ENCODE measurements at places on chromosomes 2 and 18.

- no peak for DNase-seq
Observed at GRCh38 chr18:1487457-1487856, 582.8 kb downstream of the ADCYAP1 start.

- DNase-seq: no peak
Observed at GRCh38 chr18:27921392-27921791, 255.5 kb downstream of the CDH2 start.

GRCh38 chr2:23595021-23595420, 210.0 kb downstream of the KLHL29 start:
- DNase-seq: no peak

DNA sequence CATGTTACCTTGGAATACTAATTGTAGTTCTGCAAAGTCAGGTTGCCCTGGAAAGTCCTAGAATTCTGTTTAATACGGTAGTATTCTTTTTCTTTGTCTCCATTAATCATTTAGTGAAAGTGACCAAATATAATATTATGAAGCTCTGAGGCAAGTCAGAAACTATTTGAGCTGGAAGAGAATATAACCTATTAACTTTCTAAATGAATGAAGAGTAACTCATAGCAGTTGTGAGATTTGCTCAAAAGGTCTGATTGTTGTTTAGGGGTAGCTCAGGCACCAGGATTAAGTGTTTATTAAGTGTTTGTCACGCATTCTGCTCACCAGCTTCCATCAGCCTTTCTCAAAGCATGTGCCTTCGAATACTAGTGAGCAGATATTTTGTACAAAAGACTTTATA, 46.7 kb upstream of the SERPINE2 start:
- no peak for DNase-seq

GRCh38 chr18:70376914-70377258, 88.0 kb downstream of the SOCS6 start:
- DNase-seq: no peak

DNA sequence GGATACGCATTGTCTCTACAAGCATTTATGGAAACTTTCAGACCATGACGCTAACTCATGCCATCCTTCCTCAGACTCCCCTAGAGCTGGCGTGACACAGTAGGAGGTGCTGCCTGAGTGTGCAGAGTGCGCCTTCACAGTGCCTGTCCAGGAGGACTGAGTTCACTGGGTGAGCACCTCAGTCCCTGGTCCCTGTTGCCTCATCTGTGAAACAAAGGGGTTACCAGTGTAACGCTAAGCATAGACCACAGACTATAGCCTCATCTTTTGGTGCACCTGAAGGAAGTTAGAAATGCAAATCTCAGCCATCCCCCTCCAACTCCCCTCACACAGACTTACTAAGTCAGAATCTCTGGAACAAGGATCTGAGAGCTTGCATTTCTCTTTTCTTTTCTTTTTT, 142.8 kb downstream of the TMEM17 start:
- DNase-seq: no peak

DNA sequence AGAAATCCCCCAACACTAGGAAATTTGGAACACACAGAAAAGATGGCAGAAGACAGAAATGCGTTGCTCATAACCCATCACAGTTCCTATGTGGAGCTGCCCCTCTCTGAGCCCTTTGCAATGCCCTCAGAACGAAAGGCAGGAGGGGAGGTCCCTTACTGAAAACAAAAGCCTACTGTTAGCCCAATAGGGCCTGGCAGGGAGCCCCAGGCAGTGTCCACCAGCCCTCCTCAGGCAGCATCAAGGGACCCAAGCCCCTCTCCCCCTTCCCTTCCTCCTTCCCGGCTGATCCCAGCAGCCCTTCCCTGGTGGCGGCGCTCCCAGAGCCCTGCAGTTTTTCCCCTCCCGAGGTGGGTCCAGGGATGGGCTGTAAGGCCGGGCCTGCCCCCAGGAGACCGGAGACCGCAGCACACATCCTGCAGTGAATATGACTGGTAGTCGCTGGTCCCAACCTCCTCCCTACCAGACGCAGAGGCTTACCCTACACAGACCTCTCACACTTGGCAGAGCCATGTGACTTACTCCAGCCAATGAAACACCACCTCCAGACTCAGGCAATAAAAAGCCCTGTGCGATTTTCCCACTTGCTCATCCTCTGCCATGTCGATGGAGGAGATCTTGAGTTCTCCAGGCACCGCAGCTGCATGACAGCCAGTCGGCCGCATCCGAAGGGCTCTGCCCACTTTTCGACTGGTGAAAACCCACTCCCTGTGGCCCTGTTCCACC, 19.4 kb upstream of the DUSP2 start:
- no peak for DNase-seq

DNA sequence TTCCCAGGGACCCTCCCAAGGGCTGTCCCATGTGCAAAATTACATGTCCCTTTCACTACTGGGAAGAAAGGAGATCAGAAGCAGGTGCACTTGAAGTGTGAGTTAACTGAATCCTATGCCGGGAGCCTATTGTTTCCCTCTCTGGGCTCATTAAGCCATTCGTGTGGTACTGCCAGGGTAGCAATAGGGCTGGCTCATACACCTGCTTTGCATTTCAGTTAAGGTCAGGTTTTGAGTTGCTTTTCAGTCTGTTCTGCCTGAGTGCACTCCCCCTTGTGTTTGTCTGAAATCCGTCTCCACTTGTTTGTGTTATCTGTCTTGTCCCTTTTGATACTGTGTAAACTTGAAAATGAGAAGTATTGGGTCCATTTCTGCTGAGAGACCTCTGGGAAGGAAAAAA, 1232.6 kb upstream of the NRXN1 start:
- no peak for DNase-seq

- DNase-seq: no peak
Observed at GRCh38 chr2:233093166-233093448, 33.0 kb downstream of the INPP5D start.

DNA sequence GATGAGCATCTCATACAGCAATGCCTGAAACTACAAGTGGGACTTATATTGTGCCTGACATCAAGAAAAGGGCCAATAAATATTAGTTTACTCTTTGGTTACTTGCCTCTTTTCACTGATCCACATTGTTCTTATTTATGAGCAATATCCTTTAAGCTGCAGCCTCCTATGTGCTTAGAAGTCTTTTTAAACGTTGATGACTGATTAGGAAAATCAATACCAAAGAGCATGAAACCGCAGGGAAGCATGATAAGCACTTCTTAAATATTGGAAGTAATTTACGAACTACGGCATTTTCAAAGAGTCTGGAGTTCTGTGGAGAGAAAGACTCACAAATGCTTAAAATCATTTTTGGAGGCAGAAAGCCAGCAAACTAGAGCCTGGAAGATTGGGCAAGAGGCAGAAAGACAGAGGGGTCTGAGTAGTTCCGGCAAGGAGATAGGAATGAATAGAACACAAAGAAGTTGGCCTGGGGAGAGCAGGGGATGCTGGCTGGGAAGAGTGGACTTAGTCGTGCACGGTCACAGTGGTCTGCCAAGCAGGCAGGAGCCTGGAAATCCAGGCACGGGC, 122.6 kb upstream of the NOSTRIN start:
- no peak for DNase-seq

DNA sequence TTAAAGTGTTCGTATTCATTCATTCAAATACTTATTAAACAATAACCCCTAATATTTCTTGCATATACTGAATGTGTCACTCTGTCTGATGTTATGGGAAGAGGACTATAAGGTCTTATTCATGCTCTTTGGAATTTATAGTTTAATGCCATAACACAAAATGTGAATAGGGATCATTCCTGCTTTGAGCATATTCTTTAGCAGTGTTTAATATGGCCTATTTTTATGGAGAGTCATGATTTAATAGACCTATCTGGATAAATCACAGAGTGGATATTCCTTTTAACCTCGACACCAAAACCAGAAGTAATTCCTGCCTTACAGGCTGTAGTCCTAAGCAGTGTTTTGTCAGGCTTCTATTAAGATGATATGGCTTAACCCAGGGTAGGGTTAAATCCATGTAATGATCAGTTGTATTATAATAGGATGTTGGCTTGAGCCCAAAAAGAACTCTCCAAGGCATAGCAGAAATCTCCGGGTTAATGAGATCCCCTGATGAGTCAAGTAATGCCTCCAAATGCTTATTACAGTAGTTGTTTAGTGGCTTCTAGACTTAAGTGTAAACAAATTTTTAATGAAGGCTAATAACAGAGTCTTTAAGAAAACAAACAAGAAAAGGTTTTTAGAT, 54.3 kb downstream of the GULP1 start:
- no peak for DNase-seq

DNA sequence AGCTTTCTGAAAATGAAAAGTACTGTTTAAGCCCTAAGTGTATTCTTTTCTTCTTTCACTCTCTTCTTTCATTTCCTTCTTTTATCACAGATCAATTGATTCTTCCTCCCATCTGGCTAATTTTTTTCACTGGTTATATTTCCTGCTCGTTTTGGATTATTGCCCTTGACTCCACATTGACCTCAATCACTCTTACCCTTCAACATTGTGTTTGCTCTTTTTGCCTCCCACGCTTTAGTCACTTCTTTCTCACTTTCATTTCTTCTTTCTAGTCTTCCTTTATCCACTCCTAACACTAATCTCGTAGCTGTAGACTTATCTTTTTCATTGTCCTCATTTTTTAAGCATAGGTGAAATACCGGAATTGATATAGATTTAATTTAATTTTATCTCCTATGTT, 320.3 kb upstream of the VRK2 start:
- DNase-seq: no peak

DNA sequence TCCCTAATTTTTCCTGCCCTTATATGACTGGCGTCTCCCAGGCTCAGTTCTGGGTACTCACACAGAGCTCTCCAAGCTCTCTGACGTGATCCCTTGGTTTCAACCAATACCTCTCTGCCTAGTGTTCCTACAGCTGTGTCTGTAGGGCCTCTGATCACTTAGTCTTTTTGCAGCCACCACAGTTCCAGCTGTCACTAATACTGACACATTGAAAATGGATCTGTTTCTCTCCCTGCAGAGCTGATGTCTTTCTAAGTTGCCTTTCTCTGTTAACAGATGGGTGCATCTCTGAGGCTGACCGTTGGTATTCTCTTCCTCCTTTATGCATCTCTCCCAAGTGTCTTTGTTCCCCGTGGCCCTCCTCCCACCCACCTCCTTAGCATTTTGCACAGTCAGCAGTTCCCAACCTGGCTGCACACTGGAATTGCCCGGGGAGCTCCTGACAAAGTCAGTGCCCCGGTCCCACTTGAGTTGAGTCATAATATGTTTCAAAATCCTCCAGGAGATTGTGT, 62.5 kb downstream of the CERS6 start:
- DNase-seq: no peak

GRCh38 chr2:231326404-231326803, 69.1 kb upstream of the B3GNT7 start:
- DNase-seq: no peak

DNA sequence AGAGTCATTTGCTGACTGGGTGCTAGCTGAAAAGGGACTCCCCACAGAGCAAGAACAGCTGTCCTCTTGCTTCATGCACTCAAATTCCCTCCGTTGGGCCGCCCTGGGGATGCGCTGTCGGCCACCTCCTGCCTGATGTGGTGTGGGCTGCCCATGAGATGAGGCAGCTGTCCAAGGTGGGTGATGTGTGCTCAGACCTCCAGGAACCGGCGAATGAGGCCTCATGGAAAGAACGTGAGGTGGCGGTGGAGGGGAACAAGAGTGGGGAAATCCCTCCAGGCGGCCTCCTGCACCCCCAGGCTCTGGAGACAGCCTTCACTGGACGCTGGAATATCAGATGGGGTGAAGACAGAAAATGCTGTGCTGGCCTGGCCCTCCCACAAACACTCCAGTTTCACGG, 79.8 kb downstream of the LONRF2 start:
- DNase-seq: no peak

- no peak for DNase-seq
Observed at GRCh38 chr2:187051350-187051749, 202.4 kb upstream of the ZSWIM2 start.

DNA sequence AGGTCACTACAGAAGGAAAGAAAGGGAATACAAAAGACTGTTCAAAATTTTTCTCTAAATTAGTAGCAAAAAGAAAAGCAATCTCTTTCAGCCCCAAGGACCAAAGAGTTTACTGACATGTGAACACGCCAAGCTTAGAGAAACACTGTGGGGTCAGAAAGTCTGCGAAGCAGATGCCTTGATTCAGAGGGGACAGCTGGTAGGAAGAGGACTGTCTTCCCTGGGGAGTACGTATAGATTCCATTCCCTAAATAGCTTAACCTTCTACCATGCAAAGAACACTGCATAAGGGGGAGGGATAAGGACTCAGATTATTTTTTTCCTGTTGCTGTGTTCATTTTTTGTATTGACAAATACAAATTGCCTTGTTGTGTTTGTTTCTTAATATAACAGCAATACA, 96.1 kb downstream of the IRS1 start:
- no peak for DNase-seq

GRCh38 chr18:38944446-38945024, 1378.9 kb upstream of the CELF4 start:
- no peak for DNase-seq

DNA sequence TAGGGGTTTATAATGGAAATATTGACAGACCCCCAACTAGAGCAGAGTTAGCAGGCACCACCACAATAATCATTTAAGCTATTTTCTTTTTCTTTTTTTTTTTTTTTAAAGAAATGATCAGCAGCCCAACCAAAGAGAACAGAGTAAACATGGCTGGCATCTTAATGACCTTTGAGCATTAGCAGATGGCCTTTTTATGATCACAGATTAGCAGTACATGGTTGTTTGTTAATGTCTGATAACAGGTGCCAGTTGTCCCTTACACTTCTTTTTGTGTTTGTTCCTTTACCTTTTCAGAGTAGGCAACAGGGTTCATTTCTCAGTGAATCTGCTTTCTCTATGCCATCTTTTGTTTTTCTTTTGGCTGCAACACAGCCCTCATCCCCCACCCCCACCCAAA, 747.0 kb downstream of the BCL11A start:
- no peak for DNase-seq

- DNase-seq: no peak
Observed at GRCh38 chr2:241381872-241382271, 25.8 kb downstream of the FARP2 start.

DNA sequence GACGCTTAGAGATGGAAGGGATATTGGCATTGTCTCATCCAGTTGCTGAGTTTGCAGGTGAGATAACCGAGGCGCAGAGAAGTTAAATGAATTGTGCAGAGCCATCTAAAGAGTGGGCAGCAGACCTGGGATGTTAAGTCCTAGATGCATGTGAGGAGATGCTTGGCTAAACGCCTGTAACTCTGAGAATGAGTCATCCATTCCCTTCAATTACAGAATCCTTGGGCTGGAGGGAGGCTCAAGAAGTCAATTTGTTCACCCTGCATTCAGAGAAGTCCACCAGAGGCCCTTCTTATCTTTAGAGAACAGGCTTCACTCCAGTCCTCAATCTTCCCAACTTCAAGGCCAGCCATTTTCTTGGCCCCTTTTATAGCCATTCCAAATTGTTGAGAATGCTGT, 1.6 kb downstream of the EHD3 start:
- DNase-seq: no peak

- no peak for DNase-seq
Observed at GRCh38 chr2:37914340-37914739, 10.7 kb upstream of the RMDN2 start.

GRCh38 chr2:102662833-102663232, 43.5 kb downstream of the SLC9A2 start:
- no peak for DNase-seq
